ENCODE measurements at places on chromosomes 1 and 21.
A peak's percentile ranks its signal among the peaks of the same experiment; 100 is the strongest.

DNA sequence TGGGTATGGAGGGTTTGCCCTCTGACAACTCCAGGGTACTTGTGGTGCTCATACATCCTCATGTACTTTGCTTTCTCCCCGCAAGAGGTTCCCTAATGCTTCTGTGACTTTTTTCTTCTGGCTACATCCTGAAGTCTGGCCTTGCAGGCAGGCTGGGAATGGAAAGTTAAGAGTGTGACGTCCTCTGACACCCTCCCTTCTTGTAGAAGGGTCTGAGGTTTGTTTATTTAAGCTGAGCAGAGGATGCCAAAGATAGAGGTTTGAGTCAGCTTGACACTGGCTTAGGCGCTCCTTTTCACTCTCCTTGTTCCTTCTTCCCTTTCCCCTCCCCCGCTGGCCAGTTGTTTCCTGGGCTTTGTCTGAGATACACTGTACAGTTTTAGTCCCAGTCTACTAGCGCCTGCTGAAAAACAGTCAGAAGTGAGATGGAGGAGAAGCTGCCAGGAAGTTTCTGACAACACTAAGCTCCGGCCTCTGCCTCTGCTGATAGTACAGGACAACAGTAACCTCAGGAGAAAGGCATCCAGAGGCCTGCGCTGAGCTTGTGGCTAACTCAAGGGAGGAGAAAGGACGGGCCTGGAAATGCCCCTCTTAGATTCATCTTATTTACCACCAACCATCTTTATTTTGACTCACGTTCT, at the start of gene MACF1:
Gene MACF1 (plus strand): TSS at position 255 of the 641 bp plus-strand sequence. CDS start 328 bp downstream, at position 583.
- DNase-seq: peak; percentile 84

DNA sequence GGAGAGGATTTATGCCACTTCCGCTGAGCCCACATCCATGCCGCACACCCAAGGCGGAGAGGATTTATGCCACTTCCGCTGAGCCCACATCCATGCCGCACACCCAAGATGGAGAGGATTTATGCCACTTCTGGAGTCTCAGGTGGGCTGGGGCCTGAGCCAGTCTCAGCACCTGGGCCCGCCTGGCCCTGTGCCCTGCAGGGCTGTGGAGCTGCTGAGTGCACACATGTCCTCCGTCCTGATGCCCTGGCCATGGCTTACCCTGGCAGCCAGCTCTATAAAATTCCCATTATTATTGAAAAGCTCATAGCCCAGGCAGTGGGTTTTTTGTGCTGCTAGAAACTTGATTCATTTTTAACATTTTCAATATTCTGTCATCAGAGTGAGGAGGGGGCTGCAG, 89.8 kb upstream of the TMEM51 start:
- no peak for DNase-seq

DNA sequence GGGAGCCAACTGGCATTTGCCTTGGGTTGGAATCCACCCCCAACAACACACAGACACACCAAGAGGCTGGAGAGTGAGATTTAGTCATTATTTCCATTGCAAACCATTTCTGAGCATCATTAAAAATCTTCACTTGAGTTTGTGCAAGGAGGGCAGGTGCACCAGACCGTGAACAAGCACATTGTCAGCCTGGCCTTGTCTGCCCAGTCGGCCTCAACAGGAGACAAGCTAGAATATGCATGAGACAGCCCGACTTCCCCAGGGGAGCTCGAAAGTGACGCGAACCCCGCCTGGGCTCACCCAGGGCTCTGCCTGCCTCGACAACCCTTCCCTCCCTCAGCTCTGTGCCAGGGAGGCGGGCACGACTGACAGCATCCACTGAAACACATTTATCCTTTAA, 15.4 kb upstream of the GUCA2B start:
- DNase-seq: no peak

DNA sequence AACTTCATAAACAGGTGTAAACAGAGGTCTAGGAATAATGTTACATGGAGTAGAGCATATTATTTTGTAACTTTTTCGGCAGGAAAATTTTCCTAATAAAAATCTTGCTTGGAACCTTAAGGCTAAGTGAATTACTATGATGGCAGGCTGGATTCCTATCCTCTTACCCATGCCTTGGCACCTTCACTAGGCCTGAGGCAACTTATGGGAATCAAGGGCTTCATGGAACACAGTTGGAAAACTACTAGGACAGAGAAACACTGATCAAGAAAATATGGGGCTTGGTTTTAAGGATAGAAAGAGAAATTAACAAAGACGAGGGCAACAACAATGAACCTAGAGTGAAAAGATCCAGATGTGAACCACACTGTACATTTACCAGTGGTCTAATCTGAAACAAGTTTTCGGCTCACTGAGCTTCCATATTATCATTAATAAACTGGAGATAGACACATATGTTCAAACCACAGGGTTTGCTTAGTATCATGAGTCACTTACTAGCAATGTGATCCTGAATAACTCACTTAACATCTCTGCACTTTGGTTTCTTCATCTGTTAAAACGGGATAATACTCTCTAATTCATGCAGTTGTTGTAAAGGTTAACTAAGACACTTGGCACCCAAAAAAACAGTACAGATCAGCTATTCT, 68.5 kb downstream of the GPATCH2 start:
- DNase-seq: no peak

GRCh38 chr1:157700732-157701131, at the start of gene FCRL3:
FCRL3 (minus strand) TSS chr1:157700769; CDS start chr1:157700489, 280 bp downstream.
- DNase-seq: no peak

All from CMK (cell line).